IPS DF 19.7 (cell line): ENCODE measurements at places on chromosomes 11 and 22.
A peak's percentile ranks its signal among the peaks of the same experiment; 100 is the strongest.

- DNase-seq, result no peak
Measured at GRCh38 chr22:46613606-46614021, 6.6 kb upstream of the GRAMD4 start.

- DNase-seq, result no peak
Measured at GRCh38 chr11:113248702-113249490, 65.5 kb upstream of the TTC12 start.

DNA sequence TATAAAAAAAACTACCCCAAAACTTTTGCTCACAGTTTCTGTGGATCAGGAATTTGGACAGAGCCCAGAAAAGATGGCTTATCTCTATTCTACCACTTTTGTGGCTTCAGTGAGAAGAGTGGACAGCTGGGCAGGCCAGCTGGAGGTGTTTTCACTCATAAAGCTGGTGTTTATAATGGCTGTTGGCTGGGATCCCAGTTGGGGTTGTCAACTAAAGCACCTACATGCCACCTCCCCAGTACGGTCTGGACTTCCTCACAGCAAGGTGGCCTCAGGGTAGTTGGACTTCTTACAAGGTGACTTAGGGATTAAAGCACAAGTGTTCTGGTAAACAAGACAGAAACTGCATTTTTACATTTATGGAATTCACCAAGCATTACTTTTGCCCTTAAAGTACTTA is 171.0 kb downstream of the NELL1 start:
- DNase-seq, result no peak

DNA sequence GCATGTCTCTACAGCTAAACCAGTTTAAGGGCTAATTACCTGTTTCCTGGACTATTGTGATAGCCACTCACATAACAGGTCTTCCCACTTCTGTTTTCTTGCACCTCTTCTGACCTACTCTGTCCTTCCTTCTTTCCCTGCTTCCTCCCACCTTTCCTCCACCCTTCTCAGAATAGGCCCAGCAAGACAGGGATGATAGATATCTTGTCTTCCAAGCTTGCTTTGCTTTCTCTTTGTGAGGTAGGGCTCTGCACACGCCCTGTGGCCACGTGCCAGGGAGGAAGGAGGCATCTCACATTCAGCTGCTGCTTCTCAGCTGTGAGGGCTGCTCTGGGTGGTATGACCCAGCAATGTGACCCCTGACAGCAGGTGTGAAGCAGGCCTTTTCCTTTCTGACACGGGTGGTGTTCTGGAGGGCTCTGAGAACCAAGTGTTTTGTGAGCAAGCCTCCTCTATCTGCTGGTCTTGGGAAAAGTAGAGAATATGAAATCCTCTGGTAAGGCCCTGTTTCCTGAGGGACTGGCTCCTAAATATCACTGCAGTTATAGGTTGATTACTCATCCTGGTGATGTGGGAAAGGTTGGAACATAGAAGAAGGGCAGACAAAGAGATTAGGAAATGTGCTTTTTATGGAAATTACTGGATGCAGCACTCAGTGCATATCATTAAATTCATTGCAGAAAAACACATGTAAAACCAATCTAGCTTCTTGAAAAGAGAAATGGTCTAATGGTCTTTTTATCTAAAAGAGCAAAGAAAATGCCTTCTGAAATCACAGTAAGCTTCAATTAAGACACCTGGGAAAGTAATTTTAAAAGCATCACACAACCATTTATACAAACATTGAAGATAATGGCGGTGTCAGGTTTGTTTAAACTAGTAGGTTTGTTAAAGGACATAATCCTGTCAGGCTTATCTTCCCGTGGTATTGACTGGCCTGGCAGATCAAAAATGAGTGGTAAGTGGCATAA is 8.5 kb downstream of the AMOTL1 start:
- no peak for DNase-seq

GRCh38 chr11:33741806-33742205 is 5.6 kb upstream of the CD59 start:
- no peak for DNase-seq

- no peak for DNase-seq
Measured at GRCh38 chr22:31448382-31448781, 41.3 kb downstream of the EIF4ENIF1 start.

DNA sequence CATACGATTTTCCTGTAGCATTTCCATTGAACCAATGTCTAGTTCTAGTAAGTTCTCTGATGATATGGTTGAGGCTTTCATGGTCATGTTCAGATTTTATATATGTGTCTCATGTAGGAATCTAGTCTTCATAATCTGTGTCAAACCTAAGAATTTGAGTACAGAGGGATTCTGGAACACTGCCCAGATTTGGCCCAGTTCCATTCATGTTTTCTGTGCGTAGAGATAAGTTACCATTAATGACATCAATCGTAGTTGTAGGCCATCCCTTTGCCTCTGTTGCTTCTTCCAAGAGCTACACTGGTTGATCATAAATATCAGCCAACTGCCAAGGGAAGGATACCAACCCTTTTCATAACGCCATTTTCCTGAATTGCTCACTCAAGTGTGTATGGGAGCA is 23.3 kb downstream of the ST3GAL4 start:
- DNase-seq, result no peak

GRCh38 chr11:17780668-17781067 is 46.1 kb downstream of the KCNC1 start:
- DNase-seq, result no peak

DNA sequence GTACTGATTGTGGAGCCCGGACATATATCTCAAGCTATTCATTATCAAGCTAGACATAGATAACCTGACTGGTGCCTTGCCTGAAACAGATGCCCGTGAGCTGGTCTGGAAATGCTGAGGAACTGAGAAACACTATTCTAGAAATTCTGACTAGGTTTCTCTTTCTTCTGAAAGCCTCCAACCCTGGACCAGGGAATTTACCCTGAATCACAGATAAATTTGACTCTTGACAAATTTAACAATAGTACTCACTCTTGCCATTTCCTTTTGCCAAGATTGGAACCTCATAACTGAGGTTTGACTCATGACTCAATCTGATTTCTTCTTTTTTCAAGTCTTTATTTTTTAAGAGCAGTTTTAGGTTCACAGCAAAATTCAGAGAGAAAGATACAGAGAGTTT is 189.6 kb upstream of the SYN3 start:
- DNase-seq, result no peak

DNA sequence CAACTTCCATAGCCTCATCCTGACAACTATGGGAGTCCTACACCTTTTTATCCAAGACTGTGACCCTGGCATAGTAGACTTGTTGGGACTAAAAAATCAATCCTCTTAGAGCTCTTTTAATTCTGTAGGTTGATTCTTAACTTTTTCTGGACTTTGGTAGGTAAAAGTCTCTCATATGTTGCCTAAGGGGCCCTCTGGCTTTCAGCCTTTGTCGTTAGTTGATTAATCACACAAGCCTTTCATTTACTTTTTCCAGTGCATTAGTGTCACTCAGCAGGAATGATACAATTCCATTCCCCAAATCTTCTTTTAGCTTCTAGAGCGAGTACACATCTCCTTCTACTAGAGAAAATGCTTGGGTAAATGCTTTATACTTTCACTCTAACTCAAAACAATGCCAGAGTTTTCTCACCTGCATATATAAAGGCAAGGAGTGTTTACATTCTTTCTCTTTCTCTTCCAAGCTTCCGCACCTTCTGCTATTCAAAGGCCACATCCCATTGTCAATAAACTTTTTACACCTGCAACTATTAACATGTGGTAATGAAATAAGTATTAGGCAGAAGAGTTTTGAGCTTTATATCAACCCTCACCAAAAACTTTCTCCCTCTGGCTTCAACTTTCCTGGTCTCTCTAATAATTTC is 516.6 kb downstream of the FAM181B start:
- no peak for DNase-seq

GRCh38 chr22:40739721-40740120 is 60.4 kb downstream of the MCHR1 start:
- no peak for DNase-seq

- no peak for DNase-seq
Measured at GRCh38 chr11:9019861-9020260, 16.1 kb upstream of the NRIP3 start.

DNA sequence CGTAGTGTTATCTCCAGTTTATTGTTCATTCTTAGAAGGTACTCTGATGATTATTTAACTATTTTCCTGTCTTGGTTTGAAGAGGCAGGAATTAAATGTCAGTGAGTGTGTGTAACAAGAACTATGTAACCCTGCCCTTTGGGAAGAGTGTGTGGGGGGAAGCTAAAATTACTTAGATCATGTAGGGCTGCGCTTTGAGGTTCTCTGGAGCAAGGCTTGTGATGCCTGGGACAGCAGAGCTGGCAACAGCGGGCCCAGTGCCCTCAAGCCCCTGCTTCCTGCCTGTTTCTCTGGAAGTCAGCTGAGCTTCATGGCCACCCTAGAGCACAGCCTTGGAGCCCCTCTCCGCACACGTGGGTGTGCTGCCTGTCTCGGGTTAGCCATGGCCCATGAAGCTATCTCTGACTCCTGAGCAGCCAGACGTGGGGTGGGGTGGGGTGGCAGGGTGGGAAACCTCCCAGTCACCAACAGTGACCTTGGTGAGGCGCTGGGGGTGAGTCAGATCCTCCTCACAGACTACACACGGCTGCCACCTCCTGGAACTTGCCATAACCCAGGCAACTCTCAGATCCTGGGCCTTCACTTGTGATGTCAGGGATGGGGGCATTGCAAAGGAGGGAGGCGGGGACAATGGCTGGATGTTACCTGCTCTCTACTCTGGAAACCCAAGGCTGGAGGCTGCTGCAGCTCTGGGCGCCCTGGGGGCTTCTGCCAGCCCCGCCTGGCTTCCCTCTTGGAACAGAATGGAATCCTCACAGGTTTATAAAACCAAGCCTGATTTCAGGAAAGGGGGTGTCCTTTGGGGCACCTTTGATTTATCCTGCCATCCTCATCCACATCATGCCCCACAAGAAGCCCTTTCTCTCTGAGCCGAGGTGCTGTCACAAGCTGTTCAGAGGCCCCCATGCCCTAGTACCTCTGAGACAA is 88.6 kb downstream of the SNX19 start:
- DNase-seq, result peak; percentile 76

DNA sequence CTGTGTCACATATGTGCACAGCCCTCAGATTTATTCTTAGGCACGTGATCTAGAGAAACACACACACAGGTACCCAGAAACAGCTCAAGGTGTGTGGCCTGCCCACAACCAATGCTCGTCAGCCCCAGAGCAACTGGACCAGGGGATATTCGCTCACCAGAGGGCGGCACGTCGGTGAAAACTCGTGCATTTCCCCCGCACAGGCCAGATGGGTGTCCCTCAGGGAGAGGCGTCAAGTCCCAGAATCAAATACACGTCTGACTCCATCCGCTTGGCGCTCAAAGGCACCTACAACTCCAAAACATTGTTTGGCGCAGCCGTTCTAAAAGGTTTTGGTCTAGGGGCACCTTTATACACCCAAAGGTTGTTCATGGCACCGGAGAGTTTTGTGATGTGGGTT is 429.0 kb downstream of the BRD1 start:
- DNase-seq, result no peak

DNA sequence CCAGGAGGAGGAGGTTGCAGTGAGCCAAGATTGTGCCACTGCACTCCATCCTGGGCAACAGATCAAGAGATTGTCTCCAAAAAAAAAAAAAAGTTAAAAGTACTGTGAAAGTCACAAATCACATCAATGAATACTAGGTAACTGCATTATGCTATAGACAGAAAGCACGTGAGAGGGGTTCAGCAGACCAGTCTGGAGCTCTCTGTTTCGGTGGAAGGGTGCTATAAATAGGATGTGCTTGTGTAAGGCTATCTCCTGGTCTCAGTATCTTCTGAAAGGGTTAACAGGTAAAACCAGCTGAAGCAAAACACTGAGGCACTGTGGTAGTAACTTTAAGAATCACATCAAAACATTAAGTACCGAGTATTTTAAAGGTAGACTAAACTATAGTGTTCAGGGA is 43.4 kb downstream of the EIF4ENIF1 start:
- no peak for DNase-seq
